ENCODE measurements at places on chromosomes 16 and 17.

- DNase-seq, result no peak
Measured at GRCh38 chr16:51549836-51550235, 398.8 kb upstream of the SALL1 start.

- DNase-seq, result no peak
Measured at GRCh38 chr17:77049440-77049839, 91.3 kb upstream of the SEC14L1 start.

DNA sequence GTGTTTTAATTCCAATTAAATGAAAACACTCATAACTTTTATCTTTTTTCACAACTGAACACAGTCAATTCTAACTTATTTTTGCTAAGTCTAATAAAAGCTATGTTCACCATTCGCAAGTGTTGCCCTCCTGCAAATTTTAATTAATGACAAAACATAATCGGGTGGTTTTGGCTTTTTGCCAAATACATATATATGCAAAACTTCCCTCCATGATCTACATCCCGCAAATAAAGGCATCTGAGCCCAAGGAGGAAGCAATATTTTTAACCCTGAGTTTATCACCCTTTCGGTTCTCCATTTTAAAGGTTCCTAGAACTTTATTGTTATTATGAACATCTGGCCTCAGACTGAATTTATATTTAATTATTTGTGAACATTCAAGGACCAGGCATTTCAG lies 507.9 kb downstream of the CDH13 start:
- no peak for DNase-seq

GRCh38 chr17:35074711-35075707 lies 11.5 kb upstream of the RFFL start:
- no peak for DNase-seq

DNA sequence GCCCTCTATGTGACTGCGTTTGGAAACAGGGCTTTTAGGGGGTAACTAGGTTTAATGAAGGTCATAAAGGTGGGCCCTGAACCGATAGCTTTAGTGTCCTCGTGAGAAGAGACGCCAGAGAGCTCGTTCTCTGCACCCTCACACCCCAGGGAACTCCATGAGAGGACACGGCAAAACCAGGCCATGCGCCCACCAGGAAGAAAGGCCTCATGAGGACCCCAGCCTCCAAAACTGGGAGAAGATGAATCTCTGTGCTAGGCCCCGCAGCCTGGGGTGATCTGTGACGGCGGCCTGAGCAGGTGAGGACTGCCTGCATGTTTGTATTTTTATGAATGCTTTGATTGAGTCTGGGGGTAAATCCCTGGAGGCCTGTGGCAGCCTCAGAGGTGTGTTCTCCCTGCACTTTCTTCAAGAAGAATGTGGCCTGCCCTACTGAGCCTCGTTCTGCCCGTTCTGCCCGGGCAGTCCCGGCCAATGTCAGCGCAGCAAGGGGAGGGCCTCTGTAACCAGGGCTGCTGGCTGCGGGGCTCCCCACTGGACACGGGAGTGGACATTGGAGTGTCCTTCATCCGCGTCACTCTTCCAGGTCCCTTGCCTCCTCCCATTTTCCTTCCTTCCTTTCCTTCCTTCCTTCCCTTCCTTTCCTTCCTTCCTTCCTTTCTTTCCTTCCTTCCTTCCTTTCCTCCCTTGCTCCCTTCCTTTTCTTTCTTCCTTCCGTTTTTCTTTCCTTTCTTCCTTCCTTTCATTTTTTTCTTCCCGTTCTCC lies 6.8 kb upstream of the RNF213 start:
- no peak for DNase-seq

GRCh38 chr17:50064253-50065001 lies 8.5 kb downstream of the ITGA3 start:
- no peak for DNase-seq
